Activated T-helper 1 cell treated with anti-CD3 and anti-CD28 coated beads, Interleukin-2, amount 50 U/mL, for 16 hours (primary cell): ENCODE measurements at places on chromosomes 6 and 20.

- no peak for DNase-seq
Observed at GRCh38 chr6:98769546-98769945, 64.8 kb upstream of the POU3F2 start.

GRCh38 chr6:101083533-101084175 is 202.5 kb upstream of the ASCC3 start:
- no peak for DNase-seq

- no peak for DNase-seq
Observed at GRCh38 chr20:46021361-46022359, 7.4 kb upstream of the SLC12A5 start.

- DNase-seq = no peak
Observed at GRCh38 chr6:157849288-157850017, 26.4 kb downstream of the SNX9 start.

GRCh38 chr6:15244620-15245360 is 1.1 kb upstream of the JARID2 start:
- DNase-seq = peak; percentile 47

DNA sequence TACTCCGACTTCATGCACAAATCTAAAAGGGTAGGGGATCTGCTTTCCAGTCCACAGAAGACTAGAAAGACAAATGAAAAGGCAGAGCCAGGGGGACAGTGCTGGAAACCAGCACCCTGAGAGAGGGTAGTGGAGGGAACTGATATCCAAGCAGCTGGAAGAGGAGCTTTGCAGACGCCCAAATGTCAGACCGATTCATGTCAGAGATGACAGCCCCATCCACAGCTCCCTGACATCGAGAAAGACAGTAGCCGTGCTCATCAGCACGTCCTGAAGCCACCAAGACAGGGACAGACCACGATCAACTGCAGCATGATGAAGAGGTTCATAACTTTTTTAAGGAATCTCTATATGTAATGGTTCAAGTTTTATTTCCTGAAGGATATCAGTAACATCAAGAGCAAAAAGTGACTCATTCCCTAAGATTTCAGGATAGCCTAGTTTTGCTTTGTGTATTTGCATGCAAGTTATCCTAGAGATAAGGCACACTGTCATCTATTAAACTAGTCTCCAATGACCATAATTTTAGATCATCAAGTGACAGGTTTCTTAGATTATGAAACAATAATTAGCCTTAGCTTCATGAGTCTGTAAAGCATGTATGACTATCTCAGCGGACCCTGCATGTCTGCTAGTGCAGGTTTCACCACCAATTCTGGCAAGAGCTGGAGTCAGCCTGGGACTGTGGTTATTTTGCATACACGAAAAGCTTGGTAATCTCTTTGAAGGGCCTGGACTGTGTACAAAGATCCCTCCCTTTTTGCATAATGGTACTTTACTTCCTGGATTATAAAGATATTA is 43.0 kb downstream of the PRDM1 start:
- DNase-seq = no peak

GRCh38 chr6:99334526-99335127 is 14.8 kb downstream of the FAXC start:
- DNase-seq = no peak

DNA sequence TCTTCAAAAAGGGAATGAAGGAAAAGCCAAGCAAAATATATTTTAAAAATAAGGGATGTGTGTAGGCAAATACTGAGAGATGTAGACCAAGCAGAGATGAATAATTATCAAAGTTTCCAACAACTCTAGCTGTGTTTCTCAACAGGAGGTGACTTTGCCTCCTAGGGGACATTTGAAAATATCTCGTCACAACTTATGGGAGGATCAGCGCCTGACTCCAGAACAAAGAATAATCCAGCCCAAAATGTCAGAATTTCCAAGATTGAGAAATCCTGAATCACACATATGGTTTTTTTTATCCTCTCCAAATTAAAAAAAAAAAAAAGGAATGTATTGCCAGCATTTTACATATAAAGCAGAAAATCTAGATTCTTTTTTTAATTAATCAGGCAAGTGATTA is 241.2 kb upstream of the ZFP64 start:
- no peak for DNase-seq

DNA sequence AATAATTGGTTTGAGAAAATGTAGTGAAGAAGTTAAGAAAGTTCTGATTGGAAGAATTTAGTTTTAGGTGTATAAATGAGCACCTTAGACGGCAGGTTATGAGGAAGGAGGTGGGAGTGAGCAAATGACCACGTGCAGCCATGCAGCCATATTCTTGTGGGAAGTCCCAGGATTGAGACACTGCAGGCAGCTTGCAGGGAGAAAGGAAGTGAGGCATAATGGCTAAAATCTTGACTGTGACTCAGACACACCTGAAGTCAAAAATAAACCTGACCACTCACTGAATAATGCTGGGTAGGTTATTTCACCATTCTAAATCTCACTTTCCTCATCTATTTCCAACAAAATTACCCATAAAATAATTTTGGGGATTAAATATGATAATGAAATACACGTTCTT is 16.6 kb downstream of the DSE start:
- no peak for DNase-seq

DNA sequence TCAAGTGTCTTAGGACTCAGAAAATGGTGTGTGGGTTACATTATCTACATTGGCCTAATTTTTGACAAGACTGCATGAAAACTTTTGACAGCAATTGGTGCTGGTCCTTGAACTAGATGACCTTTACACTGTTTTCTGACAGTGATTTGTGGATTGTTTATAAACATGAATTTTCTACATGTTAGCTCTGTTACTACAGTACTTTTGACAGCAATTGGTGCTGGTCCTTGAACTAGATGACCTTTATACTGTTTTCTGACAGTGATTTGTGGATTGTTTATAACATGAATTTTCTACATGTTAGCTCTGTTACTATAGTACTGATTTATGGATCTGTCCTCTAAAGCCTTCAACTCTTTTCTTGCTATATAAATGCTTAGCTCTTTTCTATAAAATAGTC is 16.7 kb downstream of the KCTD20 start:
- no peak for DNase-seq

- DNase-seq = no peak
Observed at GRCh38 chr20:9363673-9364072, 150.7 kb upstream of the LAMP5 start.

DNA sequence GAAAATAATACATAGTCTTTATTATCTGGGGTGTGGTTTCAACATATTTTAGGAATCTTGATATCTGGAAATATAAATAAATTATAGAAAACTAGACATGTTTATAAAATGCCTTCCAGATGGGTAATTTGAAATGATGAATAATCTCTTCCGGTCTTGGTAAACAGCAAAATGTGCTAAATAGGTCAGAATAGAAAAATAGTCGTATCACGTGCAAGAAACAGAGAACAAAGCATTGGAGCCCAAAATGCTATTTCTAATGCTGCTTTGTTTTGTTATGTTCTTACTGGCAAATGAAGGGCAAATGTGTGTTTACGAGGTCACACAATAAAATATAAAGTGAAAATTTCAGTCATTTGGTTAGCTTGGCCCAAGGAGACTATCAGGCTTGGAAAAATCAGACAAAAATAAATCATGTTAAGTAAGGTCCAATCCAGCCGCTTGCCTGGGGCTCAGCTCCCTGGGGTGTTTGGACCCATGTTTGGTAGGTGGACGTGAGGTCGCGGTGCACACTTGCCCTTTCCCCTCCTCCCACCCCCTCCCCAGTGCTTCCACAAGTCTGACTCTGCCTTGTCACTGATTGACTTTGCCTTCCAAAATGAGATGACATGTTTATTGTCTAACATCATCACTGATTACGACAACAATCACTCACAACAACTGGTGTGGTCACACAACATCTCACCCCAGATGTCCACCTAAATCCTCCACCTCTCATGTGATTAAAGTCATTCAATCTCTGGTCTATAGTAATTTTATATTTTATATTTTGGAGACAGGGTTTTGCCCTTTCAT is 56.0 kb downstream of the RIN2 start:
- DNase-seq = no peak

GRCh38 chr20:7924692-7925091 is 15.6 kb downstream of the HAO1 start:
- no peak for DNase-seq

- DNase-seq = no peak
Observed at GRCh38 chr6:37757381-37757780, 59.7 kb upstream of the MDGA1 start.

- DNase-seq = no peak
Observed at GRCh38 chr20:11457488-11457887, 460.2 kb upstream of the BTBD3 start.

GRCh38 chr6:160004018-160004417 is 35.1 kb downstream of the IGF2R start:
- DNase-seq = no peak

GRCh38 chr6:154583546-154584188 is 73.2 kb upstream of the CNKSR3 start:
- no peak for DNase-seq

GRCh38 chr20:37323985-37324384 is 22.0 kb upstream of the SRC start:
- DNase-seq = no peak

GRCh38 chr20:33348136-33348937 is 53.0 kb downstream of the CDK5RAP1 start:
- DNase-seq = no peak

DNA sequence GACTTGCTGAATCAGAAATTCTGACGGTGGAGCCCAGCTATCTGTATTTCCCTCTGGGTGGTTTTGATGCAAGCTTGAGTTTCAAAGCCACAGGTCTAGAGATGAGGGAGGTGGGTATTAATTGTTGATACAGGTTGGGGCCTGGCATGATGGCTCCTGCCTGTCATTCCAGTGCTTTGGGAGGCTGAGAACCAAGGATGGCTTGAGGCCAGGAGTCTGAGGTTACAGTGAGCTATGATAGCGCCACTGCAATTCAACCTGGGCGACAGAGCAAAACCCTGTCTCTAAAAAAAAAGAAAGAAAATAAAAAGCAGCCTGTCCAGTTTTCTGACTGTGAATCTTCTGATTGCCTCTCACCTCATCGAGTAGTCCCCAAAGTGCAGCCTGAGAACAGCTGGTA is 184.8 kb upstream of the SASH1 start:
- DNase-seq = no peak

GRCh38 chr6:138345565-138346285 is 32.0 kb upstream of the SMIM28 start:
- DNase-seq = no peak

GRCh38 chr6:15804164-15805154 is 141.6 kb upstream of the DTNBP1 start:
- no peak for DNase-seq

DNA sequence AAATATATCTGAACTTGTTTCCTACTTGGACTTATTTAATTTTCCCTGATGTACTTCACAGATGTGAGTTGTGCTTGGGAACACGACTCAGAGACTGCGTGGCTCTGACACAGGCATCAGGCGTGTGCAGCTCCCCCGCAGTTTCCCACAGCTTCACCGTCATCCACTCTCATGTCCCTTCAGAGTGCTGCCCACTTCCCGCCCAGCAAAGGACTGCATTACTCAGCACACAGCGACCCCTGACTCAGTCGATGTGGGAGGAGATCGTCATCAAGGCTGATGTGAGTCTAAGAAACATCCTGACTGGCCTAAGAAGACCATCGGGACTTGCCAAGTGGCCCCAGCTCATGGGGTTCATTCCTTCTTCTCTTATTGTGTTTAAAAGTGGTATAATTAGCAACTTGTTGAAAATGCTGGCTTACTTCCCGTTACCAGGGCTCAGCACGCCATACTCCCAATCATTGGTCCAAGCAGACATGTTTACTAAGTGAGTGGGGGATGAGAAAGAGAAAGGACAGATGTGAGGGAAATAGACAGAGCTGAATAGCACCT is 539.4 kb upstream of the JARID2 start:
- no peak for DNase-seq

- DNase-seq = no peak
Observed at GRCh38 chr6:44062771-44063560, 64.3 kb downstream of the MRPL14 start.

GRCh38 chr20:63427724-63428330 is 44.6 kb downstream of the KCNQ2 start:
- no peak for DNase-seq

- DNase-seq = no peak
Observed at GRCh38 chr6:41723530-41724227, 11.7 kb downstream of the TFEB start.

DNA sequence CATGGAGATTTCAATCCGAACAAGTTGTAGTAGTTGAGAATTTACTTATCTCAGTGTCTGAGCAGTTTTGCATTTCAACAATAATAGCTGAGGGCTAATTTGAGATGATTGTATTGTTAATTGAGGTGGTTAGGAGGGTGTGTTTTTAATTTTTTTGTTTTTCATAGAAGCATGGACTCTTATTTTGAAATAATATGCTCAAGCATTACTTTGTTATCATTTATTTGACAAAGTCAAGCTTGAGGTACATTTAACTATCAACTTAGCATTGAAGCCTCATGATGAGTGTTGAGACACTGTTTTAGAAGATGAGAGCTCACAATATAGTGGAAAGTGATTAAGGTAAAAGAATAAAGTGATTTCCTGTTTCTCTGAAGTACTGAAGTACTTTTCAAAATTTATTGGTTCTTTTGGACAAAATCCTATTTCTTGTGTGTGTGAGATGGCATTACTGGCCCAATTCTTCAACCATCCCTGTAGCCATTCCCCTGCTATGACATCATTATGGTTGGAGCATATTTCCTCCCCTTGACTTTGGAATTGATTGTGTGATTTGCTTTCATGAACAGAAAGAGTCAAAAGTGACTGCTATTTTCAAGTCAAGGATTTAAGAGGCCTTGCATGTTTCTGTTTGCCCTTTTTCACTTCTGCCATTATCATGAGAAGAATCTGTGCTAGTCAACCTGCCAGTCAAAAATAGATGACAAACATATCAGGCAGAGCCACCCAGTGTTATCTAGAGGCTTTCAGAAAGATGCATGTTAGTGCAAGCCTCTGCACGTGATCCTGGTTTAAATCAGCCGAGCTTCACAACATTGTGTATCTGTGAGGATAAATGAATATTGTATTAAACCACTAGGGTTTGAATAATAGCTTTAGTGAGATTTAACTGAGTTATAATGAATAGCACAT is 1112.3 kb upstream of the CITED2 start:
- DNase-seq = no peak

- DNase-seq = no peak
Observed at GRCh38 chr6:13184089-13184468, 144.3 kb downstream of the TBC1D7 start.

DNA sequence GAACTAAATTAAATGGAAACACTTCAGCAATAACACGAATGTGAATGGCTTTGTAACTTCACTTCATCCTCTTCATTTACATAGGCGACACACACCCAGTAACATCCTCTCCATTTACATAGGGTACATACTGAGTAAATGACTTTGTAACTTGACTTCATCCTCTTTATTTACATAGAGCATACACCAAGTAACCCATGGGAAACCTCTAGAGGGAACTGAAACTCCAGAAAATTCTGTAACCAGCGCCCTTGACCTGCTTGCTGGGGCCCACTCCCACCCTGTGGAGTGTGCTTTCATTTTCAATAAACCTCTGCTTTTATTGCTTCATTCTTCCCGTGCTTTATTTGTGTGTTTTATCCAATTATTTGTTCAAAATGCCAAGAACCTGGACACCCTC is 81.6 kb upstream of the OPRM1 start:
- no peak for DNase-seq

- peak; percentile 80 for DNase-seq
Observed at GRCh38 chr20:53216856-53217576, 244.9 kb downstream of the TSHZ2 start.
